ENCODE measurements at places on chromosomes 4 and X. TPM values are rescaled to one million over a fixed set of nuclear protein-coding genes. Genes with fewer than 3 reads are reported as not detected.

DNA sequence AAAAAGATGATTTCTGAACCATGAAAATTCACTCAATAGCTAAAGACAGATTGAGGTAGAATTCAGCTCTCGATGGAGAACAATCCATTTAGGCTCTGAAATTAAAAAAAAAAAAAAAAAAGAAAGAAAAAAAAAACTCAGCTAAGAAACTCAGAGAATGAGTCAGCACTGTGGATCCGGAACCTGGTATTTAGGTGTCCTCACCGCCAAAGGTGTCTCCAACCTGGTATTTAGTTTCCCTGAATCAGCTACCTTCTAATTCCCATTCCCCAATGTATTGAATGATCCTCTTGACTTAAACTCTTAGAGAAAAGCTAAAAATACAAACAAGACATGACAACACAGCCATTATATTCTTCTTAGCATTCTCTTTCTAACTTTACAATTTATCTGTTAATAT, 150.3 kb upstream of the RASGEF1B start:
- DNase-seq = no peak

GRCh38 chr4:97656044-97656720, 487.1 kb downstream of the STPG2 start:
- DNase-seq = no peak

SRPK3 gene
- total RNA-seq = not detected

DNA sequence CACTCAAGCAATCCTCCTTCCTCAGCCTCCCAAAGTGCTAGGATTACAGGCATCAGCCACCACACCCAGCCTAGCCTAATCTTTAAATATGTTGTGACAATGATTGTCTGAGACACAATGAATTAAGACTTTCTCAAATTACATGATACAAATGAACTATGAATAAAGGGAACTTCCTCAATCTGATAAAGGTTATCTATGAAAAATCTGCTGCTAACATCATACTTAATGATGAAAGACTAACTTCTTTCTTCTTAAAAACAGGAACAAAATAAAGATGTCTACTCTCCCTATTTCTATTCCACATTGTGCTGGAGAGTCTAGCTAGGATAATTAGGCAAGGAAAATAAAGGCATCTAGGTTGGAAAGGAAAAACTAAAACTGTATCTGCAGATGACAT, 60.0 kb downstream of the PDHA1 start:
- DNase-seq = no peak

SNX25 gene
- 23.4 TPM for total RNA-seq

GRCh38 chr4:99411041-99411440, 24.1 kb downstream of the ADH7 start:
- DNase-seq = no peak

ADGRG2 gene
- total RNA-seq = not detected

GRCh38 chrX:40474645-40475044, 106.1 kb upstream of the ATP6AP2 start:
- DNase-seq = no peak

DNA sequence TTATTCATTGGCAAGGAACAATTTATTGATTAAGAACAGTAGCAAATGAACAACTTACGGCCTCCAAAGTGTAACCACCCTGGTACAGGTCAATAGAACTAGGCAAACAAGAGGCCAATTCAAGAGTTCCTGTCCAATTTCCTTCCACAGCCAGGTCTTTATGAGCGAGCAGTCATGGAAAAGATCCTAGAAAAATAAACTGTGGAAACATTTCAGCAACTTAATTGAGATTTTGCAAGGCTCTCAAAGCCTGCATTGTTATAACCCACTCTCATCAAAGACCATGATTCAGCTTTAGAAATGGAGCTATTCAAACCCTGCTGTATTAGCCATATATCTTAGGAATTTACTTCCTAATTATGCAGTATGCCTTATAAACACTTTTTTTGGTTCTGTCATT, 43.6 kb downstream of the UNC5C start:
- DNase-seq = no peak

GRCh38 chrX:152641996-152642395, 4.3 kb downstream of the GABRQ start:
- DNase-seq = no peak

Data from HepG2 (cell line).